ENCODE measurements at places on chromosomes 16 and 17.

GRCh38 chr16:27774779-27775178 lies 224.8 kb downstream of the KATNIP start:
- DNase-seq, result no peak

GRCh38 chr17:80327518-80327917 lies 66.9 kb downstream of the RNF213 start:
- DNase-seq, result no peak

- no peak for DNase-seq
These were observed 362.1 kb upstream of the CCL2 start for GRCh38 chr17:33892717-33893591.

DNA sequence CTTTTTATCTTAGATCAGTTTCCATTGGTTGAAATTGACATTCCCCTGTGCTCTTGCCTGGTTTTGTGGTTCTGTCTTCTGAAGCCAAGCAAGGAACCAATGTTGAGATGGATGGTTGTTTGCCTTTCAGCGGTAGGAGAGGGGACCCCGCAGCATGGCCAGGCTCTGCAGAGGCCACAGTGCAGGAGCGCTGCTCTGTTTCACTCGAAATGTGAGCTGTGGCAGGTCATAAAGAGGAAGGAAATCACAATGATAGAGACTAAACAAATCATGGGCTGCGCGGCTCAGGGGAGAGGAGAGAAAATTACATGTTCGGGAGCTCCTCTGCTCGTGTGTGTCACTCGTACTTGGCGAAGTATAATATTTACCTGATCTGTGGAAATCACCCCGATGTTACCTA lies 148.2 kb downstream of the SNX29 start:
- peak; percentile 2 for DNase-seq

DNA sequence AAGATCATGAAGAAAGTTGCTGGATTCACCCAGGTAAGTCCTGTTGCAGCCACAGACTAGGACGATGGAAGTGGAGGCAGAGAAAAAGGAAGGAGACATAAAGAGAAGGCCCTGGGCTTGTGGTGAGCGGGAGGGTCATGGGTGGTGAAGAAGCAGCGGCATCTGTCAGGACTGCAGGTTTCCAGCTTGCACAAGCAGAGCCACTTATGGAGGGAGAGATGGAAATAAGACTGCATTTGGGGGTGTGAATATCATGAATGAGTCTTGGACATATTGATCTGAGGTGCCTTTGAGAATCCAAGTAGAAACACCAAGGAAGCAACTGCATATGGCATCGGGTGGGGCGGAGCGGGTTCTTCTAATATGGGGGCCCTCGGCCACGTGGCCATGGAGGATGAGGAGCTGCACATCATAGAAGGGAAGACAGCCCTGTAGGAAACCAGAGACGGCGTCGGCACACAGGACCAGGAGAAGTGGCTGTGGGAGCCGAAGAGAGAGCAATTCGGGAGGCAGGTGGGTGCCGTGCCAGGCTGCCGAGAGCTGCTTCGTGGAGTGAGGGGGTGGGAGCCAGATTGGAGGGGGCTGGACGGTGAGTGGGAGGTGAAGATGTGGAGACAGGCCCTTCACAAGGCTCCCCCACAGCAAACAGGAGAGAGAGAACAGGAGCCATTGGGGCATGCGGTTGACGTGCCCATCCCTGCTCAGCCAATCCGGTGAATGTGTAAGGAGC lies 243.5 kb downstream of the GSG1L start:
- DNase-seq, result no peak

DNA sequence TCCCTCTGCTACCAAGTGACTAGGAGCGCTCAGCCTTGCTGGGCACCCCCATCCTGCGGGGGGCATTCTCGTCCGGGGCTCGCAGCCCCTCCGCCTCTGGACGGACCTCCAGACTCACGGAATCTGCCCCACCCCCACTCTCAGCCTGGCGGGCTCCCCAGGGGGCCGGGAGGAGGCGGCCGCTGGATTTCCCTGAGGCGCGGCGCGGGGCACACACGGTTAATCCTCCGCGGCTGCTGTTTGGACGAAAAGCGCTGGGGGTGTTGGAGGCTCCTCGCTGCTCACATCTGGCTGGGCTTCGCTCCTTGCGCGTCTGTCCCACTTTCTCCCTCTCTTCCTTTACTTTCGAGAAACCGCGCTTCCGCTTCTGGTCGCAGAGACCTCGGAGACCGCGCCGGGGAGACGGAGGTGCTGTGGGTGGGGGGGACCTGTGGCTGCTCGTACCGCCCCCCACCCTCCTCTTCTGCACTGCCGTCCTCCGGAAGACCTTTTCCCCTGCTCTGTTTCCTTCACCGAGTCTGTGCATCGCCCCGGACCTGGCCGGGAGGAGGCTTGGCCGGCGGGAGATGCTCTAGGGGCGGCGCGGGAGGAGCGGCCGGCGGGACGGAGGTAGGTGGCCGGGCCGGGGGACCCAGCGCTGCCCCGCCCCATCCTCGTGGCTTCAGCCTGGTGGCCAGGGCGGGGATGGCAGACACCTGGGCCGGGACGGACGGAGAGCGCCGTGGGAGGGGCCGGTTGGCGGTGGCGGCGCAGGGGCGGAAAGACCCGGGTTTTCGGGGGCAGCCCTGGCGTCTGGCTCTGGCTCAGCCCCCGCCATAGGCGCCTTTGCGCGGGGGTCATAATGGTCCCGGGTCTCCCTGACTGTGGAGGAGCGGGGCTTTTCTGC lies at the start of gene C1QTNF1:
C1QTNF1 (plus strand) TSS at position 284 of the 886 bp plus-strand sequence. CDS start 19,800 bp downstream, outside the sequence.
- DNase-seq, result no peak

GRCh38 chr17:79005063-79005861 lies 4.3 kb downstream of the CANT1 start:
- DNase-seq, result peak; percentile 97

- no peak for DNase-seq
These were observed 10.3 kb downstream of the ITGAX start for GRCh38 chr16:31365131-31365865.

GRCh38 chr16:474420-475122 lies 49.1 kb downstream of the RAB11FIP3 start:
- DNase-seq, result no peak

DNA sequence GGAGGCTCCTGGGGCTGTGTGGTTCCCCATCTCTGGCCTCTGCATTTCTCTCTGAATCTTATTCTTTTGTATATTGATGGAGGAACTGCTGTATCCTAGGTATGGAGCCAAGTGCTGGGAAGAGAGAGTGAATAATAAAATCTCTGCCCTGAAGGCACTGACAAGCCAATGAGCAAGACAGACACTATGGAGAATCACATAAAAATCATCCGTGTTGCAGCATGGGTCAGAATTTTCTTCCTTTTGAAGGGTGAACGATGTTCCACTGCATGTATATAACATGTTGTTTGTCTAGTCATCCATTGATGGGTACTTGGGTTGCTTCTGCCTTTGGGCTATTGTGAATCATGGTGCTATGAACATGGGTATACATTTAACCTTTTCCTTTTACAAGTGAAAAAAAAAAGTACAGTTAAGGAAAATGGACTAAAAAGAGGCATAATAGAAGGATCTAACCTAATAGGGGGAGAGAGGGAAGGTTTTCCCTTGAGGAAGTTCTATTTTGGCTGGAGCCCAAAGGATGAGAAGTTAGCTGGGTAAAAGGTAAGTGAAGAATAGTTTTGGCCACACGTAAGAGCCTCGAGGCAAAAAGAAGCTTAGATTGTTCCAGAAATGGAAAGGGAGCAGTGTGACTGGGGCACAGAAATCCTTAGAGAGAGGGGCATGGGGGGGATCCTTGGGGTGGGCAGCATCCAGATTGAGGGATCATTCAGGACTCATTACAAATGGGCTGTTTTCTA lies 32.3 kb upstream of the GNA13 start:
- no peak for DNase-seq

DNA sequence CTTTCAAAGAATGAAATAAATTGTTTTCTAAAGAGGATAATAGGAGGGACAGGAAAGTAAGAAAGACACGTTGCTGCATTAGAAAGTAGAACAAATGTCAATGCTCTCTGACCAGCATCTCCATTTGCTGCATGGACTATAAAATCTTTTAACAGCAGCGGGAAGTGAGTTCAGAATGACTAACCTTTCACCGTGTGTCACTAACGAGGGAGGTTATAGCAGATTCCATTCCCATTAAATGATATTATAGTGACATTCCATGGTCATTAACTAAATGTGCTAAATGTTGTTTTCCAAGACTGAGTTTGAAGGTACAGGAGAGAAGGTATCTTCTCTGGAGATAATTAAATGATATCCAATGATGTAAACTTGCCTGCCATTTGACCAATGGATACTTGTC lies 127.1 kb upstream of the HS3ST3A1 start:
- no peak for DNase-seq
